Stomach (tissue), 19 donors: ENCODE measurements at places on chromosomes 7 and 10. TPM values are rescaled to one million over a fixed set of nuclear protein-coding genes. Genes with fewer than 3 reads are reported as not detected.

GRCh38 chr7:105786520-105787470 is 89.6 kb downstream of the ATXN7L1 start:
- no peak for DNase-seq

The CLCN1 gene
- total RNA-seq = not detected

DNA sequence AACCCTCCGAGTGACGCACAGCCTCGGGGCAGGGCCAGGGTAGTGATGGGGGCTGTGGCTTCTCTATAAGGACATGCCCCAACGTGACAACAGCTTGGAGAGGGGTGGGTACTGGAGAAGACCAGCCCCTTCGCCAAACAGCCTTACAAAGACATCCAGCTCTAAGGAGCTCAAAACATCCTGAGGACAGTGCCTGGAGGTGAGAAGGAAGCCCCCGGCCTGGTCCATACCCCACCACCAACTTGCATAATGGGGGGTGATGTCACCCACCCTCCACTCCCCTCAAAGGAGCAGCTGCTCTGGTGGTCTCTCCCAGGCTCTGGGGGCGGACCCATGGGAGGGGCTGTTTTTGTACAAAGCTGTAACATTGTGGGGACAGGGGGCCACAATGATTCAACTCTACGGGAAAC is 15.1 kb downstream of the PRSS2 start:
- peak; percentile 60 for DNase-seq

DNA sequence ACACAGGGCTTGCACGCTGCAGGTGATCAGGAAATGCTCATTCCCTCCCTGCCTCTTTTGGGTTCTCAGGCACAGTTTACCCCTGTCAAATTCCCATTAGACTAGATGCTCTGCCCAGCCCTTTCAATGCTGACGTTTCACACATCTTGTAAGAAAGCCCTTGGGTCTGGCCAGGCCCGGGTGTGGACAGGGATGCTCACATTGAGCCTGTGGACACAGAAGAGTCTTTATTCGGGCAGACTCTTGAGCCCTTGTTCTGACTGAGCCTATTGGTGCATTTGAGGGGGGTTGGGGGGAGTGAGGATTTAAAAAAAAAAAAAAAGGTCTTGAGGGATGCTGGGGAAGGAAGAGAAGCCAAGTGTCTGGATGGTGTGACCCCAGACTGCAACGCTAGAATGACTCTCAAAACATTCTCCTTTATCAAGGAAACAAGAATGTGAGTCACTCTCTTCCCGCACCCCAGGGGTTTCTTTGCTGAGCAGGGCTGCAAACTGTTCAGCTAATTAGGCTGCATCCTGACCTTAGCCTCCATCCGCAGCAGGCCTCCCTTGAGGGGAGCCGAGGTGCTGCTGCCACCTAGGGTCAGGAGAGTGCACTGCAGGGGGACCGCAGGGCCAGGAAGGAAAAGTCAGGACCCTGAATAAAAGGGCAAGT is 53.6 kb upstream of the TMEM72 start:
- DNase-seq = peak; percentile 84

DNA sequence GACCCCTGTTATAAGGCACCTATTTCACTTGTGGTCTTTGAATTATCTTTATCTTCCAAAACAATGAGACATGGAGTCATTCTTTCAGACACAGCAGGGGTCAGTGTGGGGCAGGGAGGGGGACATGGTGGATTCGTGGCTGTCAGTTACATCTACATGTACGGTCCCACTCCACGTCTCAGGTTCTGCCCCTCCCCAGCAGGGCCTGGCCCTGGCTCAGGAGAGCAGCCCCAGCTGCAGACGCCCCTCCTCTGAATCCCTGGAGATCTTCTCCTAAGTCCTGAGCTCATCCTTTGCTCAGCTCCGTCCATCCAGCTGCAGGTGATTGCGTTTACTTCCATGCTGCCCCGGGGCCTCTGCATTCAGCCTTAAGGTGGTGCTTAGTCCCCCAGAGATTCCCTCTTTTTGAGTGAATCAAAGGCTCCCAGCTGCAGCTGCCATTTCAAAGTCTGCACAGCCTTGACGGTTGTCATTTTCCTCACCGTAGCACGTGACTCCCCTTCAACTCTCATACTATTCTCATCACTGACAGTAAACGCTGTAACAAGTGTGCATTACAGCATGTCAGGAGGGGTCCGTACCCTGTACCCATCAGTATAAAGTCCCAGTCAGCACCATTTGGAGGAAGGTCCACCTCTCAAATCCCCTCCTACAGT is 113.4 kb upstream of the TCERG1L start:
- DNase-seq = no peak

The SPRN gene
- not detected for total RNA-seq

DNA sequence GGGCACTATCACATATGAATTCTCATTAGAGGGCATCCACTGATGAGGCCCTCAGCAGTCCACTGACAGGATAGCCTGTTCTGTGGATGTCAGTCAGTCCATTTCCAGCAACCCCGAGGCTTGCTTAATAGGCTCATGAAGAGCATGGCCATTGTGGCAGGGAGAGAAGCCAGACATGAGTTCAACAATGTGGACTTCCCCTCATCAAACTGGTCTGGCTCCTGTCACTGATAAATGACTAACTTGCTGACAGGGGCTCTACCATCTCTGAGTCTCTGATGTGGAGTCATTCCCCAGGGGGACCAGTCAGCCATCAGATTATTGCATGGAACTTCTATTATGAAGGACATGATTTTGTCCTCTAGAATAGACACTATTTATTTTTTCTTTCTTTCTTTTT is 19.8 kb upstream of the TRIL start:
- no peak for DNase-seq

The TMEM229A gene
- not detected for total RNA-seq

- DNase-seq = no peak
Observed at GRCh38 chr7:20364571-20365196, 34.0 kb downstream of the ITGB8 start.

The CWF19L1 gene
- total RNA-seq = 8.1 TPM

The RGR gene
- total RNA-seq = not detected

DNA sequence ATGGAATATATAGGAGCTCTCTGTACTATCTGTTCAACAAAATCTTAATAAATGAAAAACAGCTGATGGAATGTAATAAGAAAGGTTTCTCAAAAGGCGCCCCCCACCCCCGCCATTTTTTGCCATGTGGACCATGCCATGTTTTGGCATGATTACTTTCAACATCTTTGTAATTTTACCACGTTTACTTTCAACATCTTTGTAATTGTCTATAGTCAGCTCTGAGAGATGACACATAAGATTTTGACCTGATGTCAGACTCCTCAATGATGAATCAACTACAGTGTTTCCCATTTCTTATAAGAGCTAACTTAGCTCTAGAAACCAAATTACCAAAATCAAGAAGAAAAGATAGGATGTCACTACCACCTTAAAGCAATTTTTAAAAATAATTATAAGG is 144.9 kb upstream of the AHR start:
- no peak for DNase-seq

DNA sequence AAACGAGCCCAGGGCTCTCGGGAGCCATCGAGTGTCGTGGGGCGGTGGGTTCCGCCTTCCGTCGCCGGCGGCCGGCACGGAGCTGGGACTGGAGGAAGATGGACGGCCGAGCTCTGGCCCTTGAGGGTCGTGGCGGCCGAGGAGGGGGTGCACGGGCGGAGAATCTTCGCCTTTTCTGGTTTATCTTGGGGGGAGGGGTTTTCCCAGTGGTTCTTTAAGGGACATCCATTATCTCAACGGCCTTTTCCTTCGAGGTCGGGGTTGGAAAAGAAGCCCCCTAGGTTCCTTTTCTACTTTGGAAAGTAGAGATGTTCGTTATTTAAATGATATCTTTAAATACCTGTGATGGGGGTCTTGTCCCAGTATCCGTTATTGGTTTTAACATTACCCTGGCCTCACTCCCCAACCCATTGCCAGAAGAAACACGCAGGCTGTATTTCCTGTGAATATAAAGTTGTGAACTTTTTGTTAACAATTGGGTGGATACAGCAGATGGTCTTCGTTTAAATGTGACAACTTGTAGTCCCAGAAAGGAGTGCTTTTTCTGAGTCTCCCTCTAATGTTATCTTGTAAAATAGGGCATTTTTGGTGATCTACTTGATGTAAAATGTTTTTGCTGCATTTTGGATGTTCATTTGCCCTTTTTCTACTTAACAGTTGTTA is 765 bp downstream of the CCAR1 start:
- DNase-seq = peak; percentile 42

DNA sequence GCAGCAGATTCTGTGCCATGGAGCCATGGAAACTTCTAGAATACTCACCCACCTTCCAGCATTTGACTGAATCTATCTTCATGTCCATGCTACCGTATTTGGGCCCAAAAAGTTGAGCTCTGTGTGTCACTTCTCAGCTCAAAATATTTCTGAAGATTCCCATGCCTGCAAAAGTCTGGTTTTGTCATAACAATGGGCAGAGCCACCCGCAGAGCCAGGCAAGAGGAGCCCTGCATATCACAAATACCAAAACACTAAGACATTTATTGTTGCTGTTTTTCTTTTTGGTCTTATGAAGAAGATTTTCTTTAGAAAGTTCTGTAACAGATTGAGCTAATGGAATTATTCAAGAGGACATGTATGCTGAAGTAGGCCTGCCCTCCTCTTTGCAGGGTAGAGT is 68.1 kb downstream of the PRTFDC1 start:
- no peak for DNase-seq

The OR6V1 gene
- not detected for total RNA-seq

DNA sequence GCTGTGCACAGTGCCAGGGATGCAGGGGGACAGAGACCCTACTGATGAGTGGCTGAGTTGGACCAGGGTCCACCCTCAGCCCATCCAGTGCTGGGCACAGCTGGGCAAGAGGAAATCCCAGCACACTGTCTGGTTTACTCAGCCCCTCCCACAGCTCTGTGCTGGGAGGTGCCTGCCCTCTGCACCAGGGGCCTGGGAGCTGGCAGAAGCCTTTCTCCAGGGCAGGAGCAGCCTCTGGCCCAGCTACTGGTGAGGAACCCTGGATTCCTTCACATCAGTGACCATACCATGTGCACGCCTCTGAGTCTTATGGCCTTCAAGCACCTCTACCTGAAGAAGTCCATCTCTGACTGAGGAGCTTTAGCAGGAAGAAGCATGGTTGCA is 25.9 kb upstream of the C10orf71 start:
- DNase-seq = no peak

The FAM13C gene
- 21.8 TPM for total RNA-seq

The CDK6 gene
- total RNA-seq = 53.9 TPM

- no peak for DNase-seq
Observed at GRCh38 chr10:125779403-125780327, 4.0 kb upstream of the MMP21 start.

The GIMAP1 gene
- 4.8 TPM for total RNA-seq

GRCh38 chr7:44473295-44473694 is 17.2 kb downstream of the NUDCD3 start:
- no peak for DNase-seq

The TWIST1 gene
- 0.58 TPM for total RNA-seq

GRCh38 chr10:97673736-97674525 is 13.1 kb downstream of the AVPI1 start:
- no peak for DNase-seq

DNA sequence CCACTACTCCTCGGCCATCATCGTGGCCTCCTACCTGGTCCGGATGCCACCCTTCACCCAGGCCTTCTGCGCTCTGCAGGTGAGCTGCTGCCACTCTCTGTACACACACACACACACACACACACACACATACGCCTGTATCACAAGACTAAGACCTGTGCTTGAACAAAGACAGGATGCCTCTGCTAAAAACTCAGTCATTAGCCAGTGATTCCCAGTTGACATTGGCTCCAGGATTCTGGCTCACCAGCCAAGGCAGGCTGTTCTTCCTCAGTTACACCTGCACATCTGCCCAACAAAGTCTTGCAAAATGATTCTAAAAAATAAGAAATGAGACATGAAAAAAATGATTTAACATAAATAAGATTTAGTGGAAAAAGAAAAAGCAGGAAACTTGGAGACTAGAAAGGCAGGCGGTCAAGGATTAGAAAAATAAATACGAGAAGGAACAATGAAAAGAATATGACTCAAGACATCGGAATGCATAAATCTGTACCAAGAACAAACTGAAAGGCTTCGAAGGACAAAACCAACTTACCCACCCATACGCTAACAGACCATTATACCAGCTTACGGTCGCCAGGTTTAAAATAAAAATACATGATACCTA is 7.4 kb upstream of the LRRC18 start:
- DNase-seq = no peak

The STEAP2 gene
- total RNA-seq = 8.7 TPM
